ENCODE measurements at places on chromosomes 6 and 20.

GRCh38 chr20:51660672-51661608, 107.2 kb downstream of the ATP9A start:
- no peak for DNase-seq

DNA sequence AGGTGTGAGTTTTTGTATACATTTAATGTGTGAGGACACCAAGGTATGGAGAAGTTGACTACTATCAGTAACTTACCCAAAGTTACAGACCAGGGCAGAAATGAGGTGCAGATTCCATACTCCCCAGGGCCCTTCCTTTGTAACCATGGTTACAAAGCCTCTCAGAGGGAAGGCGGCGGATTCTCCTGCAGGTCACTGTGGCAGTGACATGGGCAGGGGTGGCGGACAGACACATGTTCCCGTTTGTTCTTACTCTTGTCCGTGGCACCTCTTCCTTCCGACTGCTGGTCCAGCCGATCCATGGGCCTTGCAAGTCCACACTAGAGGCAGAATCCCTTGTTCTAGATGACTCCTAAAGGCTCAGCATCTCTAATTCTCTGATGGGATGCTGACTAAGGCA, 43.0 kb downstream of the PDYN start:
- DNase-seq = no peak

DNA sequence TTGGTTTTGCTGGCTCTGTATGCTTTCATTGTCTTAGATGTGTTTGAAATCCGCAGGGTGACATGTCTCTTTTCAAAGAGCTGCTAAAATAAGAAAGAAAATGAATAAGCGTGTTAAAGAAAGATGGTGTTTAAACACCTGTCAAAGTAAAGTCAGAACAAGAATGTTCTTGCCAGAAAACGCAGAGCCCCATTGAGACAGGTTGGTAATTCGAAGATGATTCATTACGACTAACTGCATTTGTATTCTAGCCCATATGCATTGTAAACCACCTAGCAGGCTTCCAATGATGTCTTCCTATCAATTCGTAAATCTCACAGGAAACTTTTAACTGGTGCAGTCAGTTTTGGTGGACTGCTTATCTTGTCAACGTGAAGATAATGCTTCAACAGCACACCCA, 16.8 kb downstream of the PHACTR2 start:
- DNase-seq = no peak

DNA sequence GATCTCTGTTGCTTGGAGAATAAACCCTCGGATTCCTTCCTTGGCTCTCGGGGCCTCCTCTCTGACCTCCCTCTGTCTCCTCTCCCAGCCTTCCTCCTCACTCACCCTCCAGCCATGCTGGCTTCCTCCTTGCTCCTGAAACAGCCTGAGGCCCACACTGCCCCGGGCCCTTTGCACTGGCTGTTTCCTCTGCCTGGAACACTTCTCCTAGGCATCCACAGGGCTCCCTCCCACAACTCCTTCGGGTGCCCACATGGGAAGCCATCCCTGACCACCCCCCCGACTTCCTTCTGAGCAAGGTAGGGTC, 87.7 kb downstream of the CEBPB start:
- no peak for DNase-seq

GRCh38 chr6:129120856-129121638, 238.1 kb downstream of the LAMA2 start:
- DNase-seq = no peak

GRCh38 chr20:733861-734260, 34.4 kb downstream of the SLC52A3 start:
- no peak for DNase-seq

DNA sequence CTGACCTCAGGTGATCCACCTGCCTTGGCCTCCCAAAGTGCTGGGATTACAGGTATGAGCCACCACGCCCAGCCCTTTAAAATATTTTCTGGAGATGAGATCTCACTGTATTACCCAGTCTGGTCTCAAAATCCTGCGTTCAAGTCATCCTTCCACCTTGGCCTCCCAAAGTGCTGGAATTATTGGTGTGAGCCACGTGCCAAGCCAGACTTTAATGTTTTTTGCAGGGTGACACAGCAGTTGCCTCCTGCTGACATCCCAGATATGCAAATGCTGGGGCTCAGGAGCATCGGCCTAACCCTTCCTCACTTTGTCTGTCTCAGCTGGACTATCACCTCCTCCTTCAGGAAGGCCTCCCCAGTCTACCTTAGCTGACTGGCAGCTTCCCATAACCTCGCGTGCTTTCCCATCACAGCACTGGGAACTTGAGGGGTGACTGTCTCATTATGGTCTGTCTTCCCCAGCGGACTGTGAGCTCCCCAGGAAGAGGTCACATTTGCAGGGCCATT, 14.3 kb upstream of the ID1 start:
- no peak for DNase-seq

DNA sequence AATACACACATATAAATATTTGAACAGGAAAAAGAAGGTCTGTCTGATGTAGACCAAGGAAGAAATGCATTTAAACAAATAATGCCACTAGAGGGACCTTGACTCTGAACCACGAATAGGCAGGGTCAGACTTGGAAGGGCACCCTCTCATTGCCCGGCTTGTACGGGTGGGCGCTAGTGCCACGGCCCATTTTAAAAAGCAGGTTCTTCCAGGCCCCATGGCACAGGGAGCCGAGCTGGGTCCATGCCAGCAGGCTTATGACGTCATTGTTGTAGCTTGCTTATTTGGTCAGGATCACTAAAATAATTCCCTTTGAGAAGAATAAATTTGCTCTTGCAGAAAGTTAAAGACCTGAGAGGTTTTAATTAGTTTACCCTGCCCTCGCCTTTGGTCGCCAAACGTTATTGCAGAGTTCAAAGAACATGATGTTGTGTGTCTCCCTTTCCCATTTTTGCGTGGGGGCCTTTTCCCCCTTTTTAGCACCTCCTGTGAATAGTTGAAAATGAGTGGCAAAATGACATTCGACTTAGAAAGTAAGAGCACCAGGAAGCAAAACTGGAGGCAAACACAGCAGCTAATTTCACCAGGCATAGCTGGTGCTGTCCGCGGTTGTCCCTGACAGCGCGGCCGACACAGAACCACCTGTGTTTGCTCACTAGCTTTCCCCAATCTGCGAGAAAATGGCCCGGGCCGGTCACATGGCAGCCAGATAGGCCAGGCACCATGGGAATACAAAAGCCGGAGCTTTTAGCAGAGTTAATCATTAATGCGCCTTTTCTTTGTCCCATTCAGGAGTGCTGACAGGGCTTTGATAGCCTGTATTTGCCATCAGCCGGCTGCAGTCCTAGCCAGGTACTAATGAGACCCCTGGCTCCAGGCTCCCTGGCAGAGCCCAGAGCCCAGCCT, 93.8 kb downstream of the FOXA2 start:
- DNase-seq = no peak

DNA sequence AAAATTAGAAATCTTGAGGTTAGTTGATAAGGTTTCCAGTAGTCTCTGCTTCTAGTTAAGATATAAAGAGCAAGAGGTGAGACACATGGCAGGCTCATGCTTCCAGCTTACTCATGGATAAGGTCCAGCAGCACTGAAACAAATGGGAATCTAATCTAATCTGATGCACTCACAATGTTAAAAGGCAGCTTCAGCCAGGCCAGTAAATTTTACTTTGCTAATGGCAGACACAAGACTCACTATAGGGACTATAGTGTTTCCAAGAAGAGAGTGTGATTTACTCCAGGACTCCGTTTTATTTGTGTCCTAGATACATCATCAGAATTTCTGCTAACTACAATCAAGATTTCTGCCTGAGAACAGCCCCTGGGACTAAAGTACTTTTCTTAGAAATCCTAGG, 324.8 kb downstream of the SMOC2 start:
- no peak for DNase-seq

DNA sequence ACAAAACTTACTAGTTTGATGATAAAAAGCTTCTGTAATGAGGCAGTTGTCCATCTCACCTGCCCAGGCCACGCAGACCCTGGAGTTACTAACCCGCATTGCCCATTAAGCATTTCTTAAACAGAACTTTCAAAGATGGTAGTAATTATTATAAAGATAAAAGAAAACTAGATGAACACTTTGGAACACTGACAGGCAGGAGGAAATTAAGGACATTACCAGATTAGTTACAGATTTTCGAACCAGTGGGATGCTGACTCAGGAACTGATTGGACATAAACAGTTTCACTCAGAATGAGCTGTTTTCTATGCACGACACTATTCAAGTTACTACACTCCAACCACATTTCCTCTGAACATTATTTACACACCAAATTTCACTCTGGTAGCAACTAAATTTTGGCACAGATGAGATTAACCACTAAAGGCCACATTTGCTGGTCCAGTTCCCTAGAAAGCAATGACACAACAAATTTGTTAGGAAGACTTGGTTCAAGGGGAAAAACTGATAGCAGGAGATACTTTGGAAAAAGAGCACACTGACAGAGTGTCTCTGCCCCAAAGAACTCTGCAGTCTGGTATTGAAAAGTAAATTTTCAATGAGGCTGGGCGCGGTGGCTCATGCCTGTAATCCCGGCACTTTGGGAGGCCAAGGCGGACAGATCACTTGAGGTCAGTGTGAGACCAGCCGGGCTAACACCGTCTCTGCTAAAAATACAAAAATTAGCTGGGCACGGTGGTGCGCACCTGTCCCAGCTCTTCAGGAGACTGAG, 3.0 kb downstream of the ROMO1 start:
- no peak for DNase-seq

- no peak for DNase-seq
Observed at GRCh38 chr6:20403766-20404640, 2.3 kb downstream of the E2F3 start.

DNA sequence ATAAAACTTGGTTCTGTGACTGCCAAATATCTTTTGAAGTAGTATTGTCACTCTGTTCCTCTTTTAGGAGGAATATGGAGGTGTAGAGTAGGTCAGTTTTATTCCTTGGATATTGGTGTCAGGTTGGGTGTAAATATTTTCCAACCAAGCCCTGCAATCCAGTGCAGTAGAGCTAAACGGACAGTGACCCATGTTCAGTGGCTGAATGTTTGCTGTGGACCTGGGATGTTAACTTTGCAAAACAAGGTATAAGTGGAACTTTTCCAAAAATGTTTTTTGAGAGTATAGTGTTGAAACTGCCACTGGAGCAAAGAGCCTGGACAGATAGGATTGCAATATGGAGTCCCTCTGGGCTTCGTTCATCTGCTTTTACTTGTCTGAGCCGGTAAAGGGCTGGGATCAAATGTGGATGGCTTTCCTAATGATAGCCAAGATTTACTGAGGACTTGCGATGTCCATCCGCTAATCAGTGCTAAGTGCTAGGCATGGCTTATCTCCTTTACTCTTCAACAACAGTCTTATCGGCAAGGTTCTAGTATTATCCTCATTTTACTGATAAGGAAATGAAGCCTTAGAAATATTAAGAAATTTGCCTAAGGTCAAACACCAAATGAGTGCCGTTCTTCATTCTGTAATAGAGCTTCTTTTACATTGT, 69.0 kb upstream of the BACH2 start:
- DNase-seq = no peak

GRCh38 chr6:107305391-107305790, 154.0 kb downstream of the PDSS2 start:
- DNase-seq = no peak

GRCh38 chr6:3356824-3357420, 98.2 kb downstream of the PSMG4 start:
- no peak for DNase-seq

DNA sequence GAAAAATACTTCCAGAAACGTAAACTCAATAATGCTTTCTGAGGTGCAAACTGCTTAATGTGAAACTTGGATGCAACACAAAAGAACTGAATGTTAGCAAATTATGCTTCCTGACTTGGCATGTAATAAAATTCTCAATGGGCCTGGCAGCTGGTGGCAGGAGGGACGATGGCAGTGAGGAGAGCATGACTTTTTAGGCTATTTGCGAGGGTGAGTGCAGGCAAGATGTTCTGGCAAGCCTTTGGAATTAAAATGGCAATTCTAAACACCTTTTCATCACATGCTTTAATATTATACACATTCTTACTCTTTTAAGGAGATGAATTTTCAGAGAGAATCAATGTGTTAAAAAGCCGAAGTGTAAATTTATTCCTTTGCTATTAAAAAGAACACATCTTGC, 224.8 kb upstream of the CDH4 start:
- DNase-seq = no peak

DNA sequence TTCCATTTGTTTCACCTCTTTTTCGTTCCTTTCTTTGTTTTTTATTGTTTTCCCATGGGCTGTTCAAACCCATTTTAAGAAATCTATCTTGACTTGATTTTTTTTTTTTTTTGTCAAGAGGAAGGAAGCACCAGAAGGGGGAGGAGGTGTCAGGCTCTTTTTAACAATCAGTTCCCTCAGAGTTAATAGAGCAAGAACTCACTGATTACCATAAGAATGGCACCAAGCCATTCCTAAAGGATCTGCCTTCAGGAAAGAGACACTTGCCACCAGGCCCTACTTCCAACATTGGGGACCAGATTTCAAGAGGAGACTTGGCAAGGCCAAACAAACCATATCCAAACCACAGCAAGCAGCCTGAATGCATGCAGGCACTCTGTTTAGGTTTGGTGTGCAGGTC, 168.0 kb downstream of the OTOR start:
- no peak for DNase-seq

DNA sequence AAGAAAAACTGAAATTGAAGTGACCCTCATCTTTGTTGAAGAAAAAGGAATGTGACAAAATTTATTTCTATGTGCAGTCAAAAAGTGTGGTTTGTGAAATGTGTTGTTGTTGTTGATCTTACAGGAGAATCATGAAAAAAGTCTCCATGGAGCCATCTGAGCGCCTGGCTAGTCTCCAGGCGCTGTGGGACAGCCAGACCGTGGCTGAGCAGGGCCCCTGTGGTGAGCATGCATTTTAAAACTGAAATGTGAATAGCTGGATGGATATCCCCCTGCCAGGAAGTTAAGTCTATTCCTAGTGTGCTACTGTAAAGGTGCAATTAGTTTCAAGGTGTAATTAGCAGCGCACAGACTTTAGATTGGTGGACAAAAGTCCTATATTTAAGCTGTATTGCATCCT, 170.6 kb downstream of the CARMIL1 start:
- no peak for DNase-seq

- no peak for DNase-seq
Observed at GRCh38 chr6:155778336-155778735, 322.7 kb upstream of the NOX3 start.

DNA sequence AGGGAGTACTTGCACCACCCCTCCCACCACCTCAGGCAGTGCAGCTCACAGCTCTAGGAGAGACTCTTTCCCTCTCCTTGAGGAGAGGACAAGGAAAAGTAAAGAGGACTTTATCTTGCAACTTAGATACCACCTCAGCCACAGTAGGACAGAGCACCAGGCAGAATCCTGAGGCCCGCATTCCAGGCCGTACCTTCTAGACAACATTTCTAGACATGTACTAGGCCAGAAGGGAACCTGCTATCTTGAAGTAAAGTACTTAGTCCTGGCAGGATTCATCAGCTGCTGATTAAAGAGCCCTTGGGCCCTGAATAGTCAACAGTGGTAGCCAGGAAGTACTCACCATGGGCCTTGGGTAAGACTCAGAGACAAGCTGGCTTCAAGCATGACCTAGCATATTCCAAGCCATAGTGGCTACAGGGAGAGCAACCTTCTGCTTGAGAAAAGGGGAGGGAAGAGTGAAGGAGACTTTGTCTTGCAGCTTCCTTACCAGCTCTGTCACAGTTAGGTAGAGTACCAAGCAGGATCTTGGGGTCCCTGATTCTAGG, 384.4 kb upstream of the RNF217 start:
- DNase-seq = no peak
